ENCODE measurements at places on chromosomes 13 and 19.

- DNase-seq, result peak; percentile 86
These were observed 14.0 kb upstream of the GJA3 start for GRCh38 chr13:20174656-20175405.

DNA sequence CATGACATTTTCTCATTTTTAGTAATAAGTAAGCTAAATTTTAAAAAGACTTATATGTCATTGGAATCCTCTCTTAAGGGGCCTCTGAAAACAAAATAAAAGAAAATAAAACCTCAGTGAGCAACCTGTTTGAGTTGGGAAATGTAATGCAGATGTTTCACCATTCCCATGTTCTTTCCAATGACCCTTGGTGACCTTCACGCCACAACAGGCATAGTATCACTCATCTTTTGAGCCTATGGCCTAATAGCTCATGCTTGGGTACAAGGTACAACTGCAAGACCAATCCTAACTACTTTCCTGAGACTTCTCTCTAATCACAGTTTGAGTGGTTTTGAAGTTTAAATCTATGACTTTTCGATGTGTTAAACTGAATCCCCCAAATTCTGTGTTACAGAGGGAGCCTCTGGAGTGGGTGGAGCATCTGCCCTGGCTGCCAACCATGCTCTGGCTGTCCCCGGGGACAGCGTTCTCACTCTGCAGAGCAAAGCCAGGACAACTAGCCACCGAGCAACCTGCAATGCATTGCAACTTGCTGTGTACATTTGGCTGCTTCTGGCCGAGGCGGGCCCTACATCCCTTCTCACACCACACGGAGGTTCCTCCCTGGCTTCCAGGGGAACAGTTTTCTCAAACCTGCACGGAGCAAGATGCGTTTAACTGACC, 307.9 kb upstream of the MAB21L1 start:
- no peak for DNase-seq

DNA sequence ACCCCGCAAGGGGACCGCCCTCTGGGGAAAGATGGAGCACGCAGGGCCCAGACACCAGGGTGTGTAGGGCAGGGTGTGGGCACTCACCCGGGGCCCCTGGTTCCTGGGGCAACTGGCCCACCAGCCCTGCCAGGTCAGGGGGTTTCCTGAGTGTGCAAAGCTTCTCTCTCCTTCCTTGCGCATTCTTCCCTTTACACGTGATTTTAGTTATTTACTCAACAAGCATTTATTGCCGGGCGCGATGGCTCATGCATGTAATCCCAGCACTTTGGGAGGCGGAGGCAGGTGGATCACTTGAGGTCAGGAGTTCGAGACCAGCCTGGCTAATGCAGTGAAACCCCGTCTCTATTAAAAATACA, 20.4 kb downstream of the PRR36 start:
- DNase-seq, result no peak

- DNase-seq, result no peak
These were observed 54.8 kb upstream of the TEX29 start for GRCh38 chr13:111265701-111266035.

DNA sequence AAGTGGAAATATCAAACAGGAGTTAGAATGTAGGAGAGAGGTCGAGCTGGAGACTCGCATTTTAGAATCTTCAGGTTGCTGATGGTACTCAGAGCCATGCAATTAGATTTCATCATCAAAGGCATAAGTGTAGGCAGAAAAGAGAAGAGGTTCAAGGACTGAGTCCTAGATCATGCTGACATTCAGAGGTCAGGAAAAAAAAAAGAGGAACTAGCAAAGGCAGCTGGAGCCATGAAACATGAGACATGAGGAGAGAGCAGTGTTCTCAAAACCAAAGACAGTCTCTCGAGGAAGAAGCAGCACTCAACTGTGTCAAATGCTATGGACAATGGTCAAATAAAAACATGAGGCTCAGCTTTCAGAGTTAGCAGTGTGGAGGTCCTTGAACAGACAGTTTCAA, 12.4 kb upstream of the TPP2 start:
- no peak for DNase-seq

- DNase-seq, result no peak
These were observed 11.7 kb upstream of the ZNF181 start for GRCh38 chr19:34722353-34722752.

GRCh38 chr13:19860884-19861655, 2.4 kb downstream of the ZMYM5 start:
- no peak for DNase-seq

Data from CD4-positive, alpha-beta T cell treated with Interleukin-4 for 1 hour (primary cell).